ENCODE measurements at places on chromosomes 6 and 20. TPM values are rescaled to one million over a fixed set of nuclear protein-coding genes. Genes with fewer than 3 reads are reported as not detected.

GRCh38 chr6:24205020-24205492, 79.0 kb downstream of the NRSN1 start:
- DNase-seq = no peak

GRCh38 chr6:41518118-41518517, 28.1 kb upstream of the FOXP4 start:
- no peak for DNase-seq

GRCh38 chr6:50272611-50273010, 222.9 kb upstream of the DEFB112 start:
- DNase-seq = no peak

DNA sequence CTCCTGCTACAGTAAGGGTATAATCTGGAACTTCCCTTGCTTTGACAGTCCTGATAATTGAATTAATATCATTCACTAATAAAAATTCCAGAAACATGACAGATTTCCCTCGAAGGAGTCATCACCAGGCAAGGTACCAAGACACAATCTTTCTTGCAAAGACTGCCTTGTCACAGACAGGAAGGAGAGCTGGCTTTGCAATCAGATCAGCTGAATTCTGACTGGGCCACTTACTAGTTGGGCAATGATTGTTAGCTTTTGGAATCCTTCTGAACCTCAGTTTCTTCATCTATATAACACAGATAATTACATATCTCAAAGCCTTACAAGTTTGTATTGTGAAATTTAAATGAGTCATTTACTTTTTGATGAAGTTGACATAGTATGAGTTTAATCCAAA, 344.2 kb downstream of the RFPL4B start:
- no peak for DNase-seq

- DNase-seq = no peak
Measured at GRCh38 chr20:22914291-22914690, 120.8 kb upstream of the SSTR4 start.

DNA sequence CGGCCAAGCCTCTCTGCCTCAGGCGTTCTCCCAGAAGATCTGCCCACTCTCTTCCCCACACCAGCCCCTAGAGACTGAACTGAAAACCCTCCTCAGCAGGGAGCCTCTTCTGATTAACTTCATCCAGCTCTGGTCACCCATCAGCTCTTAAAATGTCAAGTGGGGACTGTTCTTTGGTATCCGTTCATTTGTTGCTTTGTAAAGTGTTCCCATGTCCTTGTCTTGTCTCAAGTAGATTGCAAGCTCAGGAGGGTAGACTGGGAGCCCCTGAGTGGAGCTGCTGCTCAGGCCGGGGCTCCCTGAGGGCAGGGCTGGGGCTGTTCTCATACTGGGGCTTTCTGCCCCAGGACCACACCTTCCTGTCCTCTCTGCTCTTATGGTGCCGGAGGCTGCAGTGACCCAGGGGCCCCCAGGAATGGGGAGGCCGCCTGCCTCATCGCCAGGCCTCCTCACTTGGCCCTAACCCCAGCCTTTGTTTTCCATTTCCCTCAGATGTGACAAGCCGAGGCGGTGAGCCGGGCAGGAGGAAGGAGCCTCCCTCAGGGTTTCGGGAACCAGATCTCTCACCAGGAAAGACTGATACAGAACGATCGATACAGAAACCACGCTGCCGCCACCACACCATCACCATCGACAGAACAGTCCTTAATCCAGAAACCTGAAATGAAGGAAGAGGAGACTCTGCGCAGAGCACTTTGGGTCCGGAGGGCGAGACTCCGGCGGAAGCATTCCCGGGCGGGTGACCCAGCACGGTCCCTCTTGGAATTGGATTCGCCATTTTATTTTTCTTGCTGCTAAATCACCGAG, 14.2 kb downstream of the VEGFA start:
- no peak for DNase-seq

GRCh38 chr20:41854765-41855164, 236.6 kb upstream of the CHD6 start:
- no peak for DNase-seq

DNA sequence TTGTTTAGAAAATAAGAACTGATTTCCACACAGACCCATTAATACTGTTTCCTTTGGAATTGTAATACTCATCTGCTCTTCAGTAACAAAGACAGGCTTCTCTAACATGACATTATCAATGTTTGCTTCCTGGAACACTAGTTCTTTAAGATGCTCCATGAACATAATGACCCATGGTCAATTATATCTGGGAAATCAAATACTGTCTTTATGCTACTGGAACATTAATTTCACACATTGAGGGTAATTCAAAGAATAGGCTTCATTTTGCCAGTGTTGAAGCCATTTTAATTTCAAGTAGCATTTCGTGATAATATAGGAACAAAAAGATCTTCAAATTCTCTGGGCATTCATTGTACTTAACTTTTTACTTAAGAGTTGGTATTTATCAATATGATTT, 80.9 kb downstream of the OPN5 start:
- DNase-seq = no peak

DNA sequence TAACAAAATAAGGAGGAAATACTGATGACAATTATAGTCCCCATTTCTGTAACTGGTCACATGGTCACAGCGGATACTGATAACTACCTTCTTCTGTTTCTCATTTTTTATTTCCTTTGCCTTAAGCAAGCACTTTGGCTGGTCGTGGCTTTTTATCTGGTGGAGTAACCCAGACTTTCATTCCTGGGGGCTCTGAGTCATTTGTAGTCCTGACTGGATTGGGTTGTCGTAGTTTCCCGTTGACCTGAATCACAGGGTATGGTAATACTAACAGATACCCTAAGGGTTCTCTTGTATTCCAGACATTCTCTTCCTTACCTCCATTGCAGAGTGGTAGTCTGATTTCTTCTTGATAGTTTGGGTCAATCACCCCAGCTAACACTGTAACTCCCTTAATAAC, 500.3 kb upstream of the ADGRB3 start:
- no peak for DNase-seq

The LPA gene
- total RNA-seq = not detected

The SNAI1 gene
- 1.3 TPM for total RNA-seq

The BMP7 gene
- not detected for total RNA-seq
